Hematopoietic multipotent progenitor cell treated with erythropoietin and hydrocortisone succinate and interleukin-3 and kit ligand, for 17 days (in vitro differentiated cells): ENCODE measurements at places on chromosomes 1 and 21.

GRCh38 chr1:113782406-113782805, 23.1 kb upstream of the PHTF1 start:
- peak; percentile 39 for DNase-seq

DNA sequence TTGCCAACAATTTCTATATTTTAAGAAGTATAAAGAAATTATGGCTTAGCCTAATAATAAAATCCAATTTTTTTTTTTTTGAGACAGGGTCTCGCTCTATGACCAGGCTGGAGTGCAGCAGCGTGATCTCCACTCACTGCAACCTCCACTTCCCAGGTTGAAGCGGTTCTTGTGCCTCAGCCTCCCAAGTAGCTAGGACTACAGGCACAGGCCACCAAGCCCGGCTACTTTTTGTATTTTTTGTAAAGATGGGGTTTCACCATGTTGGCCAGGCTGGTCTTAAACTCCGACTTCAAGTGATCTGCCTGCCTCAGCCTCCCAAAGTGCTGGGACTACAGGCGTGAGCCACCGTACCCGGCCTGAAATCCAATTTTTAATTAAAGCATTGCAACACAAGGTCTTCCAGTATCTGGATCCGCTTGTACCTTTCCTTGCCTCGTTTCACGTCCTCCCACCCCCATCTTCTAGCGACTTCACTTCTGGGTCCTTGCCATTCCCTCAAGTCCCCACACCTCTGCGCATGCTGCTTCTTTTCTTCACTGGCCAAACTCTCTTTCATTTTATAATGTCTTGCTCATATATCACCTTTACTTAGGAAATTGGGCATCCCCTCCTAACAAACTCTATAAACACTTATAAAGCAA, 2.3 kb downstream of the FUBP1 start:
- DNase-seq, result peak; percentile 18

- no peak for DNase-seq
These were observed 1.2 kb downstream of the PSMG1 start for GRCh38 chr21:39182016-39182415.

DNA sequence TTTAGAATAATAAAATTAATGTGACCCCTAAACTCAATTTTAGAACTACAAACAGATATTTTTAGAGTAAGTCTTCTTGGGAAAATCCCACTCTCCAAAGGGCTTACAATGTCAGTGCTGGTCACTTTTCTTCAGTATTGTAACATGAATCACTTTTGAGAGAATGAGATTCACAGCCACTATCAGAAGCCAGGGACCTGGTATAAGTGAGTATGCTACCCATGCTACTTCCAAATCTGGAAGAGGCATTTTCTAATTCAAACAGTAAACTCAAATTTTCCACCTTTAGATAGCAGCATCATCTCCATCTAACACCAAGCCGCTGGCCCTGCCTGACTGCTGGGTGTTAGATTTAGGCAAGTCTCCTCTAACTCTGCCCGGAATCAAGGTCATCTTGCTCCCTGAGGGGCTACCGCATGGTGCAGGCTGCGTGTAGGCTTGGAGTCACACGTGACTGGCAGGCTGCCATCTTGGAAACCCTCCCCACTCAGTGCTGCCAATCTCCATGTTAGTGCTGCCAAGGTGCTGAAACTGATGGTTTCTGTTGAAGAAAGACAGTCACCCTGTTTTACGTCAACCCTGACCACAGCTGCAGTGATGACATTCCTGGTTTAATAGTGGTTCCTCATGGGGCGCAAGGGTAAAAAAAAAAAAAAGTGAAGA, 882.9 kb upstream of the B3GALT2 start:
- DNase-seq, result no peak

DNA sequence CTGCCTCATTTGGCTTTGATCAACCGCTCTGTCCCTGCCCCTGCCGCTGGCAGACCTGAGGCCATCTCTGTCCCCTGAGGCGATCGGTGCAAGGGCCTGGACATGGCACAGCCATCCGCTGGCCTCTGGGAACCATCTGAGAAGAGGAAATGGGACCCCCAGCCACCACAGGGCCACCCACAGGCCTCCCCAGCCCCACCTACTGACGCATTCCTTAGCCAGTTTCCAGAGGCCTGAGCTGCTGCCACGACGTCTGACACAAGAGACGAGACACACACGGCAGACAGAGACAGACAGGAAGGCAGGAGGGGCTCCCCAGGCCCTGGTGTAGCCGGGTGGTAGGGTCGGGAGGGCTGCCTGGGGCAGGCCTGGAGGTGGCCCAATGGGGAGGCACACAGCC, 37.3 kb upstream of the EDN2 start:
- DNase-seq, result no peak

- DNase-seq, result no peak
These were observed 32.5 kb downstream of the ADAMTS5 start for GRCh38 chr21:26934383-26934782.

DNA sequence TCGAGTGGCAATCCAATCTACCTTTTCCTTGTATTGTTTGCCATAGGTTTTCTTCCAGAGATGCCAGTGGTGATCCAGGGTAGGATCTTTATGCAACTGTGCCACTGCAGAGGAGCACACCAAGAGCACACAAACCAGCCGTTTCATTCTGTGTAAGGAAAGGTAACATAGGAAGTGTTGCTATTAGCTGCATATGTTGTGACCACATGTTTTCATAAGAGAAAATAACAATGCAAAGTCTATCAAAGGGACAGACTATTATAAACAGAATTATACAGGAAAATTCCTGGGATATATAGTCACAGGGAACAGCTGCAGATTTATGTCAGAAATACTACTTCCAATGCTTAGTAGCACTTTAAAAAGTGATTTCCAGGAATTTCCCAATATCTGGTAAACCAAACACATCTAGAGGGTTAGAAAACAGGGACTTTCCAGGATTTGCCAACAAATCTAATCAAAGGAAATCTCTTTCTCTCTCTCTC, 919 bp downstream of the CTSS start:
- no peak for DNase-seq

GRCh38 chr1:4868521-4868920, 214.1 kb downstream of the AJAP1 start:
- no peak for DNase-seq

- no peak for DNase-seq
These were observed 74.0 kb upstream of the ARHGEF16 start for GRCh38 chr1:3380469-3380868.

DNA sequence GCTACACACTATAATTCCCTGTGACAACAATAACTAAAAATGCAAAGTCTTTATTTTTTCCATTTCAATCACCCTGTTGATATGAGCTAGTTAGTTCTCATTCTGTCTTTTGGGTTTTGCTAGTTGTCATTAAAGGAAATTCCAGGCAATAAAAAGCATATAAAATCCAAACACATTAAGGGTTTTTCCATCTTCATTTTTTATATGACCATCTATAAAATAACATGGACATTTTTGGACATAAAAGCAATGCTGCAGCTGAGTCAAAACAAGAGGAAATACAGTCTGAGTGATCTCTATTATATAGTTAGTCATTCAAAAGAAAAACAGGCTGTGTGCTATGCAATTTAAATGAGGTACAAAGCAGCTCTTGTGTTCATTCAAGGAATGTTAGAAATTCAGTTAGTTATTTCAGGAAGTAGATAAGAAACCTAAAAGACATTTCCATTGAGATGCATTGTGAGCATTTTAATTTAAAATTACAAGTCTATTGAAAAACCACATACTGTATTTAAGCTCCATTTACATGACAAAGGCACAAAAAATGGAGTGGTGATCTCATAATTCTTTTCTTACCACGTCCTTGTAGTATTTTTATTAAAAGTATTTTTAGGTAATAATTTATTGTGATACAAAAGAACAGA, 67.3 kb upstream of the BCL10 start:
- no peak for DNase-seq

GRCh38 chr1:86430376-86430775, 6.4 kb downstream of the CLCA2 start:
- DNase-seq, result no peak

GRCh38 chr1:74679811-74680210, 6.2 kb upstream of the ERICH3 start:
- DNase-seq, result no peak

- peak; percentile 62 for DNase-seq
These were observed 41.6 kb downstream of the NSL1 start for GRCh38 chr1:212749821-212750535.

GRCh38 chr1:210741564-210741963, 392.4 kb downstream of the KCNH1 start:
- DNase-seq, result no peak

GRCh38 chr21:27258742-27259448, 292.0 kb upstream of the ADAMTS5 start:
- DNase-seq, result no peak

- DNase-seq, result peak; percentile 66
These were observed 8.9 kb upstream of the PTPRF start for GRCh38 chr1:43521756-43522155.

DNA sequence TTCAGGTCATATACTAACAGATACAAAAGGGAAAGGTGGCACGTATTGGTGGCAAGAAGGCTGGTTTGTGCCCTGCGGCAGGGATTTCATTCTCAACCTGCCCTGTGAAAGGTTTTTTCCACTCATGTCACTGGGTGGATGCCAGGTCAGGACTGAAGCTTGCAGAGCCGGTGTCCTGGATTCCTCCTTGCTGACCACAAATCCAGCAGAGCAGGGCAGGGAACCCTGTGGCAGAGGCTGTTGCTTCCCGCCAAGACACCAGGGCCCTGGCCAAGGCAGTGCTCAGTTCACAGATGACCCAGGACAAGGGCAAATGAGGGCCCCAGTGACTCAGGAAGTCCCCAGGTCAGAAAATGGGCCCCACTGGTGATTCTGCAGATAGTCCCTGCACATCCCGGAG, 16.4 kb downstream of the BSND start:
- DNase-seq, result no peak
